ENCODE measurements at places on chromosomes 3 and 15. TPM values are rescaled to one million over a fixed set of nuclear protein-coding genes. Genes with fewer than 3 reads are reported as not detected.

NUP210 gene
- 0.10 TPM for total RNA-seq

ARHGEF26 gene
- 1.4 TPM for total RNA-seq

STAB1 gene
- total RNA-seq: 0.59 TPM

STXBP5L gene
- total RNA-seq: not detected

WNT7A gene
- not detected for total RNA-seq

BFSP2 gene
- total RNA-seq: not detected

ASB14 gene
- not detected for total RNA-seq

TMEM207 gene
- not detected for total RNA-seq

ABHD2 gene
- 72.3 TPM for total RNA-seq

C2CD4A gene
- total RNA-seq: 1.4 TPM

CISH gene
- 1.0 TPM for total RNA-seq

FOXB1 gene
- not detected for total RNA-seq

LSAMP gene
- total RNA-seq: 1.0 TPM

ZCWPW2 gene
- 1.2 TPM for total RNA-seq

OCA2 gene
- total RNA-seq: not detected

ITGA11 gene
- total RNA-seq: 190 TPM

HESX1 gene
- 0.17 TPM for total RNA-seq

COL8A1 gene
- total RNA-seq: 133 TPM

CA12 gene
- total RNA-seq: 359 TPM

CPNE9 gene
- not detected for total RNA-seq

RBPMS2 gene
- total RNA-seq: 0.07 TPM

Data from smooth muscle cell of the pulmonary artery (primary cell).